ENCODE measurements at places on chromosomes 4 and X.

GRCh38 chrX:120753413-120754251 is 122.0 kb downstream of the CT47B1 start:
- no peaks in the 10 kb centered on the region for H3K36me3 ChIP-seq
- H3K27ac ChIP-seq: no peak overlapping the region
- no peak overlapping the region for H3K4me3 ChIP-seq
- no peaks in the 10 kb centered on the region for H3K27me3 ChIP-seq
- no peak for DNase-seq
- no peaks in the 10 kb centered on the region for H3K4me1 ChIP-seq

DNA sequence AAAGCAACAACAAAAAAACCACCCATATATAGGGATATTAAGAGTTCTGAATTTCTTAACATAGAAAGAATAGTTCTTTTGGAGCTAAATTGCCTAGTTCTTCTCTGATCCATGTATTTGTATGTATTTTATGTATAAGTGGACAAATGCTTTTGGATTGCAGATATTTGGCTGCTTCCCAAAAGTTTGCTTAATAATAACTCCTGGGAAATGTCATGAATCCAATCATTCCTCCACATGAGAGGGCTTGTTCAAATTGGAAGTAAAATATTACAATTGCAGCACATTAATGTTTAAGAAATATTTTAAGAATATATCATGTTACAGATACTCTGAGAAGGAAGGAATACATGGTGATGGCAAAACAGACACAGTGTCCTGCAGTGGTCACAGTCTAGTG is 71.5 kb upstream of the PAGE3 start:
- no peak for DNase-seq
- no peaks in the 10 kb centered on the region for H3K27me3 ChIP-seq
- no peak overlapping the region for H3K27ac ChIP-seq
- H3K4me3 ChIP-seq: no peak overlapping the region
- H3K4me1 ChIP-seq: no peaks in the 10 kb centered on the region

DNA sequence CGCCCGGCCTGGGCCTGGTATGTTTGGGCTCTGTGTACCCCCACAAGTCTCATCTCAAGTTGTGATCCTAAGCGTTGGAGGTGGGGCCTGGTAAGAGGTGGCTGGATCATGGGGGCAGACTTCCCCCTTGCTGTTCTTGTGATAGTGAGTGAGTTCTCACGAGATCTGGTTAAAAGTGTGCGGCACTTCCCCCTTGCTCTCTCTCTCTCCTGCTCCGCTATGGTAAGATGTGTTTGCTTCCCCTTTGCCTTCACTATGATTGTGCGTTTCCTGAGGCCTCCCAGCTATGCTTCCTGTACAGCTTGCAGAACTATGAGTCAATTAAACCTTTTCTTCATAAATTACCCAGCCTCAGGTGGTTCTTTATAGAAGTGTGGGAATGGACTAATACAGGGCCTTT is 53.0 kb downstream of the CHST7 start:
- H3K4me3 ChIP-seq: no peak overlapping the region
- DNase-seq: no peak
- H3K36me3 ChIP-seq: no peaks in the 10 kb centered on the region
- H3K27me3 ChIP-seq: no peaks in the 10 kb centered on the region

DNA sequence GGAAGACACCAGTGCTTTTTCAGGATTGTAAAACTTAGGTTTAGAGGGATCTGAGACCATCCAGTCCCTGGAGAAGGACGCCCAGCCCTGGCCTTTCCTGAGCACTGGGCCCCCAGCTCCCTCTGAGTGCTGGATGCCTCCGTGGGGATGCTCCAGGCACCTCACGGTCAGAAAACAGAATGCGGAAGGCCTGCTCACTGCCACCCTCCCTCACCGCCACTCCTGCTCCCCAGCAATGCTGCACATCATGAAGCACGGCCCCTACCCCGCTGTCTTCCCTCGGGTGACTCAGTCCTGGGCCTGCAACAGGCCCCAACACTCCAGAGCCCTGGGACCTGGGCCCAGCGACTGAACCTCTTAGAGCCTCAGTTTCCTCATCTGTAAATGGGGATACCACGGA is 26.2 kb downstream of the ABLIM2 start:
- H3K27me3 ChIP-seq: no peaks in the 10 kb centered on the region
- H3K36me3 ChIP-seq: no peaks in the 10 kb centered on the region
- no peak for DNase-seq
- H3K4me1 ChIP-seq: no peaks in the 10 kb centered on the region
- H3K4me3 ChIP-seq: no peak overlapping the region

DNA sequence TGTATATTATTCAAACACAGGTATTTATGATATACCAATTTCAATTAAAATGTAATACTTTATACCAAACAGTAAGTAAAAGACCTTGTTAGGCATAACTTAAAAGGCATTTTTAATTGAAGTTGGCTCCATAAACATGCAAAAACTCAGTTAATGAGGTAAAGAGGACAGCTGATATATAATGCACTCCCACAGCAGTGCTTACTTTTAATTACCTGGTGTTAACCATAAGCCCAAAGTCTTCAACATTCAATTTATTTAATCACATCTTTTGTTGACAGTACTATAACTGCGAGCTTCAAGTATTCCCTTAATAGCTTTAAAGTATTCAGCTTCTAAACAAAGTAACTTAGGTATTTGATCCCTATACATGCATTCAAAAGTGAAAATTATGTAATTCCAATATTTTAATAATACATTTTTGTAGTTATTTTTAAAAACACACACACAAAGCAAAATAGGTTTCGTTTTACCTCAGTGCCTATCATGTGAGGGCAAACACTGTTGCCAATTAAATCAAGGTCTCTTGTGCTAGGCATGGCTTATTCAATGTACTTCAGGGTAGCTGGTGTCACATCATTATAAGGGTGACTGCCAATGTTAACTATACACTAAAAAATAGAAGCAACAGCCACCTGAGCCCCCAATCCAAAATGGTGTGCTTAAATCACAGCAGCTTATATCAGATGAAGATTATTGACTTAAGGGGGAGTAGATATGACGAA is 197.1 kb downstream of the LRBA start:
- no peaks in the 10 kb centered on the region for H3K4me1 ChIP-seq
- H3K27ac ChIP-seq: no peak overlapping the region
- no peak for DNase-seq
- H3K4me3 ChIP-seq: no peak overlapping the region
- H3K27me3 ChIP-seq: no peaks in the 10 kb centered on the region
- H3K36me3 ChIP-seq: no peaks in the 10 kb centered on the region

GRCh38 chr4:6175426-6175825 is 24.9 kb downstream of the JAKMIP1 start:
- DNase-seq: no peak
- H3K4me3 ChIP-seq: no peak overlapping the region
- no peak overlapping the region for H3K27ac ChIP-seq
- no peaks in the 10 kb centered on the region for H3K36me3 ChIP-seq

DNA sequence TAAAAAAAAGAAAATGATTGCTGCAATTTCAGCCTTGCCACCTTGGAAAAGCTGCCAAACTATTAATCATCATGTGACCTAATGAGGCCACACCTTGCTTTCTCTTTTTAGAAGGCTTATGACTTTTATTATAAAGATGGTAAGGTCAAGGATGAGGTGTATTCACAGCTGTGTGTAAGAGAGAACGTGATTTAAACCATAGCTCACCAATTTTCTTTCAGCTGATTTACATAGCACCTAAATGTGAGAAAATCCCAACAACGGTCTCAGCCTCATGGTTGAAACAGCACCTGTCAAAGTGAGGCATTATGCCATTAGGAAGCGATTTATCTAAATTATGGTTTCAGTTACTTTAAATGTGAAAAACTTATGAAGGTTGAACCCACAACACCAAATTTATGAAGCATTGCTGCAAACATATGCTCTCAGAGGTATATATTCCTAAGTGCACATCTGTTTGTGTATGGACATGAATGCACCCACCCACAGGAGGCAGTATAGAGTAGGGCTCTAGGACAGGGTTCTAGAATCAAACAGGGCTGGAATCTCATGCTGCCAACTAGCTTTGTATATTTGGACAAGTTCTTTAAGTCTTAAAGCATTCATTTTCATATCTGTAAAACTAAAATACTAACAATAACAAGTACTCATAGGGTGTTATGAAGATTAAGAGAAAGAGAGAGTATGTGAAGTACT is 40.7 kb downstream of the ANXA3 start:
- no peak overlapping the region for H3K4me3 ChIP-seq
- H3K27me3 ChIP-seq: no peaks in the 10 kb centered on the region
- DNase-seq: no peak
- H3K36me3 ChIP-seq: no peaks in the 10 kb centered on the region
- no peak overlapping the region for H3K27ac ChIP-seq

DNA sequence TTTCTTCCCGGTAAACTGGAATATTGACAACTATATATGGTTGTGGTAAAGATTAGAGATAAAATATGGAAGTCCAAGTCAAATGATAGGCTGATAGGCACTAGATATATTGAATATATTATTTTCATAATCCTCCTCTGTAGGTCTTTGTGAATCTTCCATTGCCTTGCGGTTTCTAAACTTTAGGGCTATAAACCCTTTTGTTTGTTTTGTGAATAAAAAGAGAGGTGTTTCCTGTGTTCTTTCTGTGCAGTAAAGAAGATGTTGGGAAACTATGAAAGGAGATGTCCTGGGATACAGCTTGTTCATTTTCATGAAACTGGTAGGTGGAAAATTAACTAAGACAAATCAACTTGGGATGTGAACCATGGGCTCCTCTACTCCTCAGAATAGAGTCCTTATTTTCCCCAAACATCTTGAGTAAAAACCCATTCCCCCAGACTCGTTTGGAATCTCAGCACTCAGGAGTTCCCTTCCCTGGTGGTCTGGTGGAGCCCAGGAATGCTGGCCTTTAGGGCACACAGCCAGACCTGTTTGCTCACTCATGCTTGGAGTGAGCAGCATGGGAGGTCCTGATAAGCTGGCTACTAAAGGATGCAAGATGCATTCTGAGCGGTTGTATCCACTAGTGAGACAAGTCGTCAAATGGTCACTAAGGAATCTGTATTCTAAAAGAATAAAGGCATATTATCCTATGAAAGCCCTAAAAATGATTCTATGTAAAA is 22.2 kb downstream of the PRDM8 start:
- no peaks in the 10 kb centered on the region for H3K27me3 ChIP-seq
- H3K36me3 ChIP-seq: no peaks in the 10 kb centered on the region
- DNase-seq: no peak

GRCh38 chrX:53895270-53895669 is 149.0 kb downstream of the PHF8 start:
- no peak for DNase-seq
- no peaks in the 10 kb centered on the region for H3K36me3 ChIP-seq
- H3K4me3 ChIP-seq: no peak overlapping the region
- no peaks in the 10 kb centered on the region for H3K4me1 ChIP-seq
- no peak overlapping the region for H3K27ac ChIP-seq

DNA sequence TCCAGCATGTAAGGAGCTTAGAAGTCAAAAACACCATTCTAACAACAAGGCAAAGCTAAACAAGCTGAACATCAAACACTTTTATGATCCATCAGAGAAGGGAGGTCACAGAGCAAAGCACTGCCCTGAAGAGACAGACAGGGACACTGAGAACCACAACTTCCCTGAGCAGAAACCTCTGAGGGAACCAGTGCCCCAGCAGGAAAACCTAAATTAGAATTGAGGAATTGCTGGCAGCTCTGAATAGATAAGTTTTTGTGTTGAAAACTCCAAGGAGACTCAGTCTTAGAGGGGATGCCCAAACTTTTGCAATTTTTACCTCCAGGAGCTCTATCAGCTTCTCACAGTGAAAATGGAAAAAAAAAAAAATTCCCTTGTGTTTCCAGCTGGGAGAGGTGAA is 83.0 kb upstream of the MAPK10 start:
- no peak overlapping the region for H3K4me3 ChIP-seq
- no peak overlapping the region for H3K27ac ChIP-seq
- H3K36me3 ChIP-seq: no peaks in the 10 kb centered on the region
- DNase-seq: no peak
- peaks cover 19% of the 10 kb centered on the region for H3K4me1 ChIP-seq
- H3K27me3 ChIP-seq: no peaks in the 10 kb centered on the region

GRCh38 chr4:72119946-72120345 is 88.1 kb downstream of the NPFFR2 start:
- H3K36me3 ChIP-seq: no peaks in the 10 kb centered on the region
- H3K27ac ChIP-seq: no peak overlapping the region
- H3K4me3 ChIP-seq: no peak overlapping the region
- no peaks in the 10 kb centered on the region for H3K27me3 ChIP-seq
